ENCODE measurements at places on chromosomes 7 and 10. TPM values are rescaled to one million over a fixed set of nuclear protein-coding genes. Genes with fewer than 3 reads are reported as not detected.

DNA sequence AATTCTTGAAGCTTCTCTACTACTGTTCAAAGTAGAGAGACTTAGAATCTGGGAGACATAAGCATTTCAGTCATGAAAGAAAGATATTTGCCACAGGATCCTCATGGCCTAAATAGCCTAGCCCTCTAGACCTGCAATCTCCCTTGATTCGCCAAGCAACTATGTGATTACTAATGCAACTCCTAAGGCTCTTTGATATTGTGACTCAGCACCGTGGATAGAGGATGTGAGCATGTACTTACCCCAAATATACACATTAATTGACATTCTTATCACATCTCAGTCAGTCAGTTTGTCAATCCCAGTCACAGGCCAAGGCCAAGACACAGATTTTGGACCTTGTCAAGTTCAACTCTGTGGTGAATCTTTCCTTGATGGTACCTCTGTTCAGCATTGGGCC lies 42.6 kb downstream of the GPR37 start:
- no peak for DNase-seq

DNA sequence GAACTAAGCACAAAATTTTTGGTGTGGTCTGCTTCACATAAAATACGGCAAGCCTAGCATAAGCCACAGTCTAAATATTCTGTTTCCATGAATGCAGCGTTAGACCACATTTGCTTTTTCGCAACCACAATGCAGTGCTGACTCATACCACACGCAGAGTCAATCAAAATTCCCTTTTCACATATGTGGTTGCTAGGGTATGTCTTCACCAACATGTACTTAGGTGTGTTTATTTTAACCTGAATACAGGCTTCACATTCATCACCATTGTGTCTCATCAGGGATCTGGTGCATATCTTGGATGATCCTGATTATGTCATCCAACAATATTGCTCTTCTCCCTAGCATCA lies 90.8 kb downstream of the CHN2 start:
- peak; percentile 83 for DNase-seq

GRCh38 chr10:92822060-92822634 lies 26.2 kb upstream of the EXOC6 start:
- DNase-seq, result no peak

The HYCC1 gene
- total RNA-seq, result 67.4 TPM

The OR2A14 gene
- total RNA-seq, result not detected

The TFR2 gene
- total RNA-seq, result 34.1 TPM

DNA sequence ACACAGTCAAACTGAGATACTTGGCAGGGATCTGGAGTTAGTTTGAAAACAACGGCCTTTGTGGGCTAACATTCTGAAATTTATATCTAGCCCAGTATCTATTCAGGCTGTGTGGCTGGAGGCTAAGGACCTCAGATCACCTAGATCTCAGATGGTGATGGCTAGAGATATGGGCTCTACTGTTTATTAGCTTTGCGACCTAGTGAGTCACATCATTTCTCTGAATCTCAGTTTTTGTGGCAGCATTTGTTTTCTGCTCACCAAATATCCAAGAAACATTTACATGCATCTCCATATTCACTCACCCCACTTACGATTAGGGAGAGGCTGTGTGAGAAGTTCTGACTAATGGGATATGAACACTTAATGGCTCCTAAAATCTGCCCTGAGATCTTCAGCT lies 503.9 kb downstream of the KIF20B start:
- DNase-seq, result no peak

The FANK1 gene
- total RNA-seq, result not detected

- no peak for DNase-seq
Observed at GRCh38 chr10:98959379-98959778, 276.3 kb downstream of the HPSE2 start.

The MGMT gene
- total RNA-seq, result 23.6 TPM

DNA sequence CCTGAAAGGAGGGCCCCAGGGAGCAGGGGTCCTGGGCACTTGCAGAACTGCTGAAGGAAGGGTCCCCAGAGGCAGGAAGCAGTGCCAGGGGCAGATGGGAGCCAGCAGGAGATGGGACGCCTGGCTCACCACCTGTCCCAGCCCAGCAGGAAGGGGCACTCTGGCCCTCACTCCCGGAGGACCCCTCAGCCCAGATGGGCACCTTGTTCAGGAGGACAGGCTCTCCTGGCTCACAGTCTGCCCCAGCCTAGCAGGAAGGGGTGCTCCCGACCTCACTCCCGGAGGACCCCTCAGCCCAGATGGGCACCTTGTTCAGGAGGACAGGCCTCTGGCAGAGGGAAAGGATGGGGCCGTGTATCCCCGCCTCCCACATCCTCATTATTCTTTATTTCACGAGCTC lies 331.4 kb upstream of the SHH start:
- DNase-seq, result no peak

The FAM25C gene
- total RNA-seq, result not detected

GRCh38 chr10:8726084-8726778 lies 671.7 kb downstream of the GATA3 start:
- DNase-seq, result no peak

- no peak for DNase-seq
Observed at GRCh38 chr10:131851346-131851745, 49.5 kb upstream of the PPP2R2D start.

- DNase-seq, result no peak
Observed at GRCh38 chr7:135333946-135334345, 100.3 kb downstream of the STRA8 start.

- DNase-seq, result no peak
Observed at GRCh38 chr10:132722394-132723329, 63.3 kb downstream of the NKX6-2 start.

DNA sequence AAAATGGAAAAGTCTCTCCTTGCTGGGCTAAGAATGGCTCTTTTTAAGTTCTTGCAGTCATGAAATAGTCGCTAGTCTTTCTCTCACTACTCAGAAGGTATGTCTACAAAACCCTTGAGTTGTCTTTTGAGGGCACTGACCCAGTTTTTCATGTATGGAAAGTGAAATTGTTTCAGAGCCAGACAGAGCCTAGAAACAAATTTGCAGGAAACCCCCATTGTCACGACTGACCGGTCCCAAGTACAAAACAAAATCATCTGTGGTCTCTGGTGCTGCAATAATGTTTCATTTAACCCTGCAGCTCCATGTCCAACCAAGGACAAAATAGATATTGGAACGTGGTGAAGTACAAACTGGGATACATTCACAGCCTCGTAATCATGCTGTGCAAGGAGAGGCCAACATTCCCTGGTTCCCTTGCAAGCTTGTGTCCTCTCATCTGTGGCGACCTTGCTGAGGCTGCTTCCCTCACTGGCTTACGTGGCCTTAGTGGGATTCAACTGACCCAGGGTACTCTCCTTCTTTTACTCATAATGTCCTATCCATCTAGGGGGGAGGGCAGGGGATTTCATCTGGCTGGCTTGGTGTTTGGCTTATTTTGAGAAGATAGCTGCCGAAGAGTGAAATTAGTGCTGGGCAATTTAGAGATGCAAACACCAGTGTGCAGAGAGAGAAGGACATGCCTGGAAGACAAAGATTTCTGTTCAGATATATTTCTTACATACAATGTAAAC lies 172.5 kb downstream of the IPMK start:
- DNase-seq, result no peak

Measured in natural killer cell treated with Interleukin-12 subunit alpha and Interleukin-12 subunit beta and Interleukin-15 and Interleukin-18, amount 100 ng/mL, for 72 hours (primary cell).